ENCODE measurements at places on chromosomes 12 and 14. TPM values are rescaled to one million over a fixed set of nuclear protein-coding genes. Genes with fewer than 3 reads are reported as not detected.

DNA sequence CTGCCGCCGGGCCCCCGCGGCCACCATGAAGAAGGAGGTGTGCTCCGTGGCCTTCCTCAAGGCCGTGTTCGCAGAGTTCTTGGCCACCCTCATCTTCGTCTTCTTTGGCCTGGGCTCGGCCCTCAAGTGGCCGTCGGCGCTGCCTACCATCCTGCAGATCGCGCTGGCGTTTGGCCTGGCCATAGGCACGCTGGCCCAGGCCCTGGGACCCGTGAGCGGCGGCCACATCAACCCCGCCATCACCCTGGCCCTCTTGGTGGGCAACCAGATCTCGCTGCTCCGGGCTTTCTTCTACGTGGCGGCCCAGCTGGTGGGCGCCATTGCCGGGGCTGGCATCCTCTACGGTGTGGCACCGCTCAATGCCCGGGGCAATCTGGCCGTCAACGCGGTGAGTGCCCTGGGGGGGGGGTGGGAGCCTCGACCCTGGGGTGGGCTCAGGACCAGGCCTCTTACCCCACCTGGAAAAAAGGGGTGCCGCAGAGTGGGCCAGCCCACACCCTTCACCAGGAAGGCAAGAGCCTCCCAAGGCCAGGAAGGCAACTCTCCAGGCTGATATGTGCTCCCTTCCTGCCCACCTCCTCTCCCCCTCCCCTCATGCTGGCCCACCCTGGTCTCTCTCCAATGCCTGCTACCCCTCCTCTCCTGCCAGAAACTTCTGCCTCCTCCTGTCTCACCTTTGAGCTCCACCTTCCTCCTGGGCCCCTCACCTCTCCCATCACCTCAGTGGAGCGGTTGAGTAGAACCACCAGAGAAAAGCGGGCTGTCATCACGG is 507 bp downstream of the AQP5 start:
- DNase-seq, result no peak

- no peak for DNase-seq
These were observed 280.2 kb upstream of the PWP1 start for GRCh38 chr12:107405436-107405835.

GRCh38 chr12:89461190-89461589 is 63.4 kb downstream of the GALNT4 start:
- DNase-seq, result no peak

DNA sequence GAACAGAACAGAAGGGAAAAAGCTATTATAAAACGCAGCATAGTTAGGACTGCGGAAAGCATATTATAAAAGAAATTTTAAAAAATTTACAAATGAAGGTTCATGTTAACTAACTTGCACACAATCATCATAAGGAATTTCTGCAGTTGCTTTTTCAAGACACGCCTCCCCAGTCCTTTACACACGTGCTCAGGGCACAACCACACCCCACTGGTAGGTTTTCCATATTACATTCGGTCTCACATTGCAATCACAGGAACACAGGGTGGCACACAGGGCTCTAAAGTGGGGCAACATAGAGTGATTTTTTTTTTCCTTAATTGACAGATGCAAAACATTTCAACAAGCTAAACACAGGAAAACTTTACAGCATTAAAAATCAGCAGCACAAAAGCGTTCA is 69.7 kb downstream of the DICER1 start:
- DNase-seq, result no peak

DNA sequence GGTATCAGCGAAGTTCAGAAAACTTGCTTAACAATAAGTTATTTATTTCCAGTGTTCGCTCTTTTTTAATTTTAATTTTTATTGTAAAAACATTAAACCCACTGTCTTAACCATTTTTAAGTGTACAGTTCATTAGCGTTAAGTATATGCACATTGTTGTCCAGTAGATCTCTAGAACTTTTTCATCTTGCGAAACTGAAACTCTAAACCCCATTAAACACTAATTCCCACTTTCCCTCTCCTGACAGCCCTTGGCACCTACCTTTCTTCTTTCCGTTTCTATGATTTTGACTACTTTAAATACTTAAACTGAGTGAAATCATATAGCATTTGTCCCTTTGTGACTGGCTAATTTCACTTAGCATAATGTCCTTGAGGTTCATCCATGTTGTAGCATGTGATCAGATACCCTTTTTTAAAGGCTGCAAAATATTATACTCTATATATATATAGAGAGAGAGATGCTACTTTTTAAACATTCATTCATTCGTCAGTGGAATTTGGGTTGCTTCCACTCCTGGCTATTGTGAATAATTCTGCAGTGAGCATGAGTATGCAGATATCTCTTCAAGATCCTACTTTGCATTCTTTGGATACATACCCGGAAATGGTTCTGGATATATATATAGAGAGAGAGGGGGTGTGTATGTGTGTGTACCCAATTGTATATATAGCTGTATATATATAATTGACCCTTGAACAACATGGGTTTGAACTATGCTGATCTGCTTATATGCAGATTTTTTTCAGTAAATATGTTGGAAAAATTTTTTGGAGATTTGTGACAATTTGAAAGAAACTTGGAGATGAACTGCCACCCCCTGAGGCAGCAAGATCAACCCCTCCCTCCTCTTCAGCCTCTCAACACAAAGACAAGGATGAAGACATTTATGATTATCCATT is 74.7 kb upstream of the EVL start:
- DNase-seq, result no peak

GRCh38 chr12:40717576-40717975 is 25.3 kb downstream of the CNTN1 start:
- DNase-seq, result no peak

- DNase-seq, result no peak
These were observed 773.2 kb upstream of the ALG10B start for GRCh38 chr12:37543131-37543965.

- DNase-seq, result peak; percentile 56
These were observed 23.5 kb downstream of the DCAF5 start for GRCh38 chr14:69129264-69129880.

DNA sequence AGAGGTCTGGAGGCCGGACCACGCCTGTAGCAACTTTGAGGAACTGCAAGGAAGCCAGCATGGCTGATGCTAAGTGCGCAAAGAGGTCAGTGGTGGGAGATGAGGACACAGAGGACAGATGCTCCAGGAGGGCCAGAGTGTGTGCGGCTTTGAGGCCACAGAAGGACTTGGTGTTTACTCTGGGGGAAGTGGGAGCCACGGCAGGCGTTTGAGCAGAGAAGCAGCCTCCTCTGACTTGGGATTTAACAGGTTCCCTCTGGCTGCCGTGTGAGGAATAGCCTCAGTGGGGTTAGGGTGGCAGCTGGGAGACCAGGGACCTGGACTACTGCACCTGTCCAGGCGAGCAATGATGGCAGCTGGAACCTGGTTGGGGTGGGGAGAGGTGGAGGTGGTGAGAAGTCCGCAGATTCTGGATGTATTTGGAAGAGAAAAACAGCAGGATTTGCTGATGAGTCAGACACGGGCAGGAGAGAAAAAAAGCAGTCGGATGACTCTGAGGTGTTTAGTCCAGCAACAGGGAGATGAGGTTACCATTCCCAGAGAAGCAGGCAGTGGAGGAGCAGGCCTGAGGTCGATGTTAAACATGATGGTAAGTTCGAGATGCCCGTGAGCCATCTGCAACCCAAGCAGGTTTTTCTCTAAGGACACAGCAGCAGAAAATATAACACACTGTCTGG is 143.5 kb downstream of the SCARB1 start:
- DNase-seq, result peak; percentile 86

GRCh38 chr12:27524494-27524835 is 459 bp downstream of the PPFIBP1 start:
- DNase-seq, result no peak

- DNase-seq, result no peak
These were observed 33.4 kb downstream of the ANO4 start for GRCh38 chr12:100827901-100828520.

- DNase-seq, result no peak
These were observed 486.5 kb downstream of the ZFP36L1 start for GRCh38 chr14:68306265-68306933.

DNA sequence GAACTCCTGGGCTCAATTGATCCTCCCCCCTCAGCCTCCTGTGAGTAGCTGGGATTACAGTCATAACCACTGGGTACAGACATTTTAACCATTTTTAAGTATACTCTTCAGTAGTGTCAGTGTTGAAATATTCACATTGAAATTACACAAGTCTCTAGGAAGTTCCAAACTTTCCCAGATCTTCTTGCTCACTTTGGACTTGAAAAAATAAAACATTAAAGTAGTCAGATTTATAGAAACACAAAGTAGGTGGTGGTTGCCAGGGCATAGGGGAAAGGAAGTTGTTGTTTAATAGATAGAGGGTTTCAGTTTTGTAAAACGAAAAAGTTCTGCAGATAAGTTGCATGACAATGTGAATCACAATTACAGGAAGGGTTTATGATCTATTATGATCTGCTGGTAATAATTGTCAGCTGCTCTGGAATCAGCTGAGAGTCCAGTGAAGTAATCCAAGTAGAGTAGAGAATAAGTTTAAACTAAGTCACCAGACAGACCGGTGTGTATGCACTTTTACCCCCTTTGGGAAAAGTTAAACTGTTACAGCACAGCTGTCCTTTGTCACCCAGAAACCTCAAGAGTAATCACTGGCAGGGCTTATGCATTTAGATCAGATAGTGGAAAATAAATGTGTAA is 27.4 kb downstream of the PCNX1 start:
- DNase-seq, result no peak

The TSHR gene
- total RNA-seq, result not detected

The USP5 gene
- total RNA-seq, result 70.1 TPM

The FAM181A gene
- total RNA-seq, result not detected

The BATF gene
- total RNA-seq, result not detected

The PLEKHD1 gene
- 0.41 TPM for total RNA-seq

The GLIPR1L1 gene
- total RNA-seq, result not detected

The LHX5 gene
- total RNA-seq, result 0.50 TPM

The PMCH gene
- not detected for total RNA-seq

The CIT gene
- 4.3 TPM for total RNA-seq

The PPHLN1 gene
- 57.2 TPM for total RNA-seq

The RPS6KL1 gene
- total RNA-seq, result 20.0 TPM

The PKP2 gene
- total RNA-seq, result 19.6 TPM

The KCNC2 gene
- not detected for total RNA-seq

The AKAP3 gene
- 6.6 TPM for total RNA-seq
